ENCODE measurements at places on chromosomes 7 and 10.

- no peak for DNase-seq
Observed at GRCh38 chr10:114874827-114875411, 53.3 kb downstream of the FHIP2A start.

DNA sequence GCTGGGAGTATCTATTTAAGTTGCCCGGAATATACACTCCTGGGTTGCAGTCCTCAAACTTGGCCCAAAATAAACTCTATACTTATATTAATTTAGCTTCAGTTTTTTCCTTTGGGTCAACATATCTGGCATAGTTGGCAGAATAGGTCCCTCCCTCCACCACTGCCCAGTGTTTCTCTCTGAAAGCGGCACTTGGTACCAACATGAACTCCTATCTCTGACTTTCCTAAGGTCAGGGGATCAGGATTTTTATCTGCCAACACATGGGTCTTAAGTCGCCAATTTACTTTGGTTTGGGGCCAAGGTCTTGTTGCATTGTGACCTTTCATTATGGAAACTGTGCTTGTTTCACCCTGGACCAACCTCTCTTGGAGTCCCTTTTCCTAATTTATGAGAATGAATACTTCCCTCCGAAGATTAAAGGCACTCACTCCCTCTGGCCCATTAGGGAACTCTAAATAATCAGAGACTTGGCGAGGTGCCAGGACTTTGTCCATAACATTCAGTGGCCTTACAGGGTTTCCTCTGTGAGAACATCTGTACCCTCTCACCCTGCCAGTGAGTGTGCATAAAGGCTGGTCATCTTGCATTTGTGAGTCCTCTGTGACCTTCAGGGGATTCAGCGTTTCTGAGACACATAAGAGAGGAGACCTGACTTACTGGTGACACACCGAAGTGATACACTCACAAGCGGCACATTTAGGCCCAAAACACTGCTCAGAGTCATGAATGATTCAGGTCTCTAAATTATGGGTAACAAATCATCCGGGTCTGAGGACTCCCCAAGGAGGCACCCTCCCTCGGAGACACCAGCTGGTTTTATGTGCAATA lies 19.7 kb upstream of the FKBP9 start:
- no peak for DNase-seq

- no peak for DNase-seq
Observed at GRCh38 chr10:10330418-10330817, 687.3 kb upstream of the CELF2 start.

GRCh38 chr7:130615583-130615982 lies 53.0 kb downstream of the COPG2 start:
- no peak for DNase-seq

DNA sequence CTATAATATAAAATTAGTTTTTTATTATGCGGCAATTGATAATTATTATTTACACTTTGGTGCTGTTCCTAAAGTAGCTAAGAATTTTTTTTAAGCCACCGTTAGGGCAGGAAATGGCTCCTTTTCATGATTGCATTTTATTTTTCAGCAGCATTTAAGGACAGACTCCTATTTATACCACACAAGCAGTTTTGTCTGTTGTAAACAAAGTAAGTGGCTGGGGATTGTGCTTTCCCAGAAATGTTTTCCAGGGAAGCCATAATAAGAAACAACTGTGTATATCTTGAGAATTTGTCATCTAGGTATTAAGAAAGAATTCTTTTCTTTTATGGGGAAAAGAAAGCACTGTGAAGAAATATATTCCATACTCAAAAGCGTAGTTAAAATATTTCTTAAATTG lies 232.0 kb downstream of the VTI1A start:
- no peak for DNase-seq
